ENCODE measurements at places on chromosomes 11 and 22.

- no peak for DNase-seq
These were observed 115.6 kb downstream of the SLC1A2 start for GRCh38 chr11:35303596-35304385.

GRCh38 chr11:118618115-118618990, 10.9 kb downstream of the PHLDB1 start:
- DNase-seq: no peak

GRCh38 chr11:68003846-68004550, at the start of gene UNC93B1:
UNC93B1 (minus strand) TSS chr11:68004097; CDS start chr11:68004043, 54 bp downstream.
- peak; percentile 73 for DNase-seq

DNA sequence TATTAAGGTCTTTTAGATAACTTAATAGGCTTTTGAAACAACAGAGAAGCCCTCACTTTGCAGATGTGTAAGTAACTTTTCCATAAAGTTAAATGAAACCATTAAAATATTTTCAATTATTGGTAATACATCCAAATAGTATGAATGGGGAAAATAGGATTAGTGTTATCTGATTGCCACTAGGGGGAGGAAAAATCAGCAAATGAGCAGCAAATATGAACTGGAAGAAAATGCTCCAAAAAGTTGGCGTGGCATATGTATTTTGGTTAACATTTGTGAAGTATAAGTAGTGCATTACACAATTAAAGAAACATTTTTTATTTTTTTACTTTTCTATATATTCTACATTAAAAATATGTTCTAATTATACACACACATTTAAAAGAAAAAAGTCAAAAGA, 259.8 kb upstream of the ANO5 start:
- DNase-seq: no peak

DNA sequence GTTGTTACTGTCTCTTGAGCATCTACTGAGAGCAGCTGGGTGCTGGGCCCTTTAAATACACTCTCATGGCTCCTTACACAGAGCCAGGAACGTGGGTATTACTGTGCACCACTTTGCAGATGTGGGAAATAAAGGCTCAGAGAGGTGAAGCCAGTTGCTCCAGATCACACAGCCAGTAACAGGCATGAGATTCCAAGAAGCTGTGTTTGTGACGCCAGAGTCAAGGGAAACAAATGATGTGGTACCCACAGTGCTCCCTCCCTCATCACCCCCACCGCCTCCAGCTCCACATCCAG, 1.4 kb upstream of the PRDM11 start:
- DNase-seq: no peak

DNA sequence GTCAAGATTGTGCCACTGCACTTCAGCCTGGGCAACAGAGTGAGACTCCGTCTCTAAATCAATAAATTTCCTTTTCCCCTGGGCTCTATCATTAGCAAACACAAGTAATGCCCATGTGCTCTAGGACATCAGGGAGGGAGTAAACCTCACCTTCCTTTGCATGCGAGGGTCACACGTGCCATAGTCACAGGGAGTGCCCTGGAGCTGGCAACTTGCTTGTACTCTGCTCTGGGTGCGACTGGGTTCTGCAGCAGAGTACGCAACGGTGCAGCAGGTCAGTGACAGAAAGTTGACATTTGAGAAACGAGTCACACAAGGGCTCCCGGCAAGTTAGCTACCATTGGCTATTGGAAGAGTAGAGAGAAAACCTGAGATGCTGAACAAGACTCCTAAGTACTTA, 32.6 kb upstream of the CHKA start:
- DNase-seq: no peak

DNA sequence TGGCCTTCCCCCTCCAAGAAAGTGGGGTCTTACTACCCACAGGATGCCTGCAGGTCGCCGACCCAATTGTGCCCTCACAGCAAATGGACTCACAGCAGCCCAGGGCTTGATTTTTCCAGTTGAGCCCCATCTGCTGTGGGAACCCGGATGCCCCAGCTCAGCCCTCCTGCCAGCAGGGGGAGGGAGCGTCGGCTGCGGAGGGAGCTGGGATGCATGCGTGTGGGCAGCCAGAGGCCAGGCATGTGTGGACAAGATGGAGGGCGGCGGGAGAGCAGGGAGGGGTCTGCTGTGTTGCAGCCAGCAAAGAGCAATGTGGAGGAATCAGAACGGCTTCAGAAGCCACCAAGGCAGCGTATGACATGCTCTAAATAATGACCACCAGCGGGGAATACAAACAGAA, 41.0 kb upstream of the EIF3D start:
- no peak for DNase-seq

DNA sequence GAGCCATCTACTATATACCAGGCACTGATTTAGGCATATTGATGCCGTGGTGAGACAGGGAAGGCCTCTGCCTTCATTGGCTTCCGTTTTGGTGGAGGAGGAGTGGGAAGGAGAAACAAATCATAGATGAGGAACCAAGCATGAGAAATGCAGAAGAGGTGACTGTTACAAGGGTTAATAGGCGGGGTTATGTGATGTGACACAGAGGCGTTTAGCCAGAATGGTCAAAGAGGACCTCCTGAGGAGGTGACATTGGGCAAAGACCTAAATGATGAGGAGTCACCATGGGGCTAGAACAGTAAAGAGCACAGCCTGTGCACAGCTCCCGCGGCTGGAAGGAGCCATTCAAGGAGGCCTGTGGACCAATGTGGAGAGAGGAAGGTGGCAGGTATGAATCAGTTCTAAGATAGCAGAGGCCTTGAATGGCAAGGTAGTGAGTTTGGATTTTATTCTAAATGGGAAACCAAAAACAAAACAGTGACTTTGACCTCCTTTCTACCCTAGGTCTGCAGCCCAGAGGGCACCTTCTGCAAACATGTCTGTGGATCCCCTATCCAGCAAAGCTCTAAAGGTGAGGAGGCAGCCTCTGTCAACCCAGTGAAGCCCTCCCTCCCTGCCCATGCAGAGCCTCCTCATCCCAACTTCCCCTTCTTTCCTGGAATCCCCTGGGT, 11.7 kb downstream of the MAFF start:
- DNase-seq: no peak

- DNase-seq: peak; percentile 79
These were observed 71.1 kb downstream of the LARGE2 start for GRCh38 chr11:45993531-45994001.

DNA sequence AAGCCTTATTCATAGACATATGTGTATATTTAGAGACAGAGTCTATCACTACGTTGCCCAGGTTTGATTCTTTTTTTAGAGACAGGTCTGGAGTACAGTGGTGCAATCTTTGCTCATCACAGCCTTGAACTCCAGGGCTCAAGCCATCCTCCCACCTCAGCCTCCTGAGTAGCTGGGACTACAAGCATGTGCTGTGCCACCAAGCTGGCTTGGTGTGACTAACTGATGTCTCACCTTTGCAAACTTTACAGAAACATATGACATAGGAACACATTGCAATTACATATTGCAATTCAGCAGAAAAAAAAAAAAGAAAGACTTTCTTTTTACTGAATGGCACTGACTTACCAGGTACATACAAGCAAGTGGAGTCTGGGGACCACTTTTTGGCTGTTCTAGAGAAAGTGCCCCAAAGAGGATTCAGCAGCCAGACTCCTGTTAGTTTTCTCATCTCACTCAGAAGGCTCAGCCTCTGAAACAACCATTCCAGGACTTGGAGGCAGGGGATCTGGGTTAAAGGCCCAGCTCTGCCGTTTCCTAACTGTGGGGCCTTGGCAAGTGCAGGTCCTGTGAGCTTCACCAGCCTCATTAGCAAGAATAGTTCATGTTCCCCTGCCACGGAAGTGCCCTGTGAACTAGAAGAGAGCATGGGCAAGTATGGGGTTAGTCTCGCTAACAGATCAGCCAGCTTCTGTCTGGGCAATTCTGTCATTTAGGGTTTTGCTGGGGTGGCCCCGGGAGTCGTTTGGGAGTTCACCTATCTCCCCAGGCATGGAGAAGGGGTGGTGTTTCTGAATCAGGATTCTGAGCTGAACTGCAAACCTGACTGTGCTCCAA, 11.3 kb upstream of the NFAM1 start:
- DNase-seq: no peak

- no peak for DNase-seq
These were observed 5.3 kb downstream of the SLN start for GRCh38 chr11:107706531-107706930.

DNA sequence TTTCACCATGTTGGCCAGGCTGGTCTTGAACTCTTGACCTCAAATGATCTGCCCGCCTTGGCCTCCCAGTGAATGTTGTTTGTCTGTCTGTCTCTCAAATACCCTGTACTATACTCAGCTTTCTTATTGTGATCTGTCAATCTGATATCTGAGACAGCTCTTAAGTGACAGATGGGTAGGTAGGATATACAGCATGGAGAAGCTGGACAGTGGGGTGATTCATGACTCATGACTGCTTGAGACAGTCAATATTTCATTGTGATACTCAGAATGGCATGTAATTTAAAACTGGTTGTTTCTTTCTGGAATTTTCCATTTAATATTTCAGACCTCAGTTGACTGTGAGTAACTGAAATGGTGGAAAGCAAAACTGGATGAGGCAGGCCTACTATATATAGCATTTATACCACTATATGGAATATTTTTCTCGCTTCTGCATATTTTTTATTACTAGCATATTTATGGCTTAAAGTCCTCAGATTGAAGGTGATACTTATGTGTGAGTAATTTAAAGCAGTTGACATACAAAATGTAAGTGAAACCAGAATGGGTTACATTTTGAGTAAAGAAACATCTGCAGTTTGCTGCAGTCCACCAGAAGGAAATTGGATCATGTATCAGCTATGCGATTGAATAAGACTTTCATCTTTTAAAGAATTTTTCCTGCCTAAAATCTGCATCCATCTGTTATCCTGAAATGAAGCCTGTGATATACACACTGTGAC, 22.3 kb downstream of the ARHGAP42 start:
- DNase-seq: no peak

DNA sequence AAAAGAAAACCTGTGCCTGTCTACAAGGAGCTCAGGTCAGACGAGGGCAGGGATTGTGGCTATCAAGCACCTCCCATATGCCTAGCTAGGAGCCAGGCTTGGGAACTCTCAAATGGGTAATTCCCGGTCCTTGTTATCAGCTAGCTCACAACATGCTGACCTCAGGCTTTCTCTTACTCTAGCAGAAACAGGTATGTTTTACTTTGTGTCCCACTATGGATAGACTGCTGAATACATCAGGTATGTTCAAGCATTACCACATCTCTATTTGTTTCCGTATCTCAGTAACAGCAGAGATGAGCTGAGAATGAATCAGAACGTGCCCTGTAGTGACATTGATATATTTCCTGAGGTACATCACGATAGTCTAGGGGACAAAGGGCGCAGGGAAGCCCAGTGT, 29.4 kb downstream of the SHISA8 start:
- DNase-seq: no peak

DNA sequence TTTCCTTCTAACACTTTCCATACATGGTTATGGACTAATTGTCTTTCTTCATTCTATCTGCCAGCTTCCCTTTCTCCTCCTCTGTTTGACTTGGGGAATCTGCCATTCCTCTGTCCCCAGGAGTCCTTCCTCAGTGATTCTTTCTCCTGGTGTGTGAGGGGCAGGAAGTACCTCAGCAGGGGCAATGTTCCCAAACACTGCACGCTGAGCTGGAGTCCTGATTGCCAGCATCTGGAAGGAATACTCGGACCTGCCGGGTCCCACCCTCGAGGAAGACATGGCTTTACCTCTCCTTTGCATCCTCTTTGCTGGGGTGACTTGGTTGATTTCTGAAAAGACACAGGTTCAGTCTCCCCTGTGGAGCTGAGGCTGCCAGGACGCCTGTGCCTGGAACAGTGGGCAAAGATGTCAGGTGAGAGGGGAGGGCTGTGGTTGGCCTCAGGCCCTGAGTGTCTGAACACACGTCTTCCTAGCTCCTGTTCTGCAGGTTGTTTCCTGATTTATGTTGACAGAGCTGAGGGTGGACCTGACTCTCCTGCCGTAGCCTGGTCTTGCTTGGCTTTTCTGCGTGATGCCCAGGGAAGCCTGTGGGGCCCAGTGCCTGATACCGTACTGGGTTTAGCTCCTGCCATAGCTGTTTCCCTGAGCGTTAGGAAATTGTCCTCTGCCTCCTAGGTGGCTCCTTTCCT, 4.3 kb downstream of the COX8A start:
- DNase-seq: no peak

GRCh38 chr11:57566905-57567514, 462 bp downstream of the UBE2L6 start:
- DNase-seq: peak; percentile 64

DNA sequence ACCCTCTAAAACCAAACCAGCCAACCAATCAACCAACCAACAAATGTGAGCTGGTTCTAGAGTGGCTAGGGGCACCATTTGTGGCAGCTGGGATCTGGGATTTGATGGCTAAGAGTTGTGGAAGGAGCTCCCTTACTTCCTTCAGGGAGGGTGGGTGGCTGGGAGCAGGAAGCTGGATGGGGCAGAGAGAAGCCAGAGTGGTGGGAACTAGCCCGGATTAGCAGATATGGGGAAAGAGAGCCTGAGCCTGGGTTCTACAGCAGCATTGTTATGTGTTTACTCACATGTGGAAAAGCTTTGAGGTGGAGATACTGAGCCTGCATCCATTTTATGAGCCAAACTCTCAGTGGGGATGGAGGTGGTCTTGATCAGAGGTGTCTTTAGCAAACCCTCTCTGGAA, 30.9 kb upstream of the THY1 start:
- DNase-seq: no peak

DNA sequence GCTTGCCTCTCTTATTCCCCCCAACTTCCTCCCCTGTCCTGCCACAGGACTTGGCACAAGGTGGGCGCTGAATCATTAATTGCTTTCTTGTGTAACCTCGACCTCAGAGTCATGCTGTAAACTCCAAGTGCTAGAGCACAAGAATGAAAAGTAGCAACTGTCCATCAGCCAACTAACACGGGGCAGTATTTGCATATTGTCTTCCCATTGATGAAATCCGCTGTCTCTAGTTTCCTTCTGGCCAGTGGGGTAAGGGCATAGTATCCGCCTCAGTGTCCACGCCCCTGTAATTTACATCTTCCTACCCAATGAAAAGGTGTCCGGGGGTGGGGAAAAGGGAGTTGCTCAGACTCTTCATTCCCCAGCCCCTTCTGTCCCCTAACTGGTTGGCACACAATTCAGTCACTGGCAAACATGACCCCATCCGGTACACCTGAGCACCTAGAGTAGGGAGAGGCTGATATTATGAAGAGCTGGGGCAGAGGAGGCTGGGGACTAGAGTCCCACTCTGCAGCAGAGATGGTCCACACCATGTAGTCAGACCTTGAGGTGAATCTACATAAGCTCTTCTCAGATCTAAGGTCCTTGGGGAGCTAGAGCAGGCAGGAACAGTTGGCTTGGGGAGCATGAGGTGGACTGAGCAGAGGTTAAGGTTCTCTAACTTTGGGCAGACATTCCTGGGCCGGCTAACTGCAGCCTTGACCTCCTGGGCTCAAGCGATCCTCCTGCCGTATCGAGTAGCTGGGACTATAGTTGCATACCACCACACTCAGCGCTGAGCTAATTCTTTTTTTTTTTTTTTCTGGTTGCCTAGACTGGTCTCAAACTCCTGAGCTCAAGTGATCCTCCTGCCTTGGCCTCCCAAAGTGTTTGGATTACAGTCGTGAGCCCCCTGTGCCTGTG, 6.8 kb upstream of the GGA1 start:
- DNase-seq: no peak

DNA sequence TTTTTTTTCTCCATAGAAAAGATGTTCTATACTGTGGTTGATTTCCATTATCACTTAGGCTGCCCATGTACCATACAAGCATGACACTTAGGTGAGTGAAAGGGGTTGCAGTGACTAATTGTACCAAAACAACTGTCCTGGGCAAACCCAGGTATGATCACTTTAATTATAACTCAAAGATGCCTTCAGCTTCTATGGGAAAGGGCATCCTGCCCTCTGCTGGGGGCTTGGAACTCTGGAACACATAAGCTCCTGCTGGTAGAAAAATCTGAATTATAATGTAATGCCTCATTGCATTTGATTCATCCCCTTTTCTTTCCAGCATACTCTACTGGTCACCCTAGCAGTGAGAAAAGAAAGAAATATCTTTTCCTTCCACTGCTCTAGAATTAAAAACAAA, 206.3 kb downstream of the DDX10 start:
- DNase-seq: no peak

All from hematopoietic multipotent progenitor cell treated with erythropoietin and hydrocortisone succinate and interleukin-3 and kit ligand, for 15 days (in vitro differentiated cells).